ENCODE measurements at places on chromosomes 16 and 17.

GRCh38 chr16:29747947-29748759 lies 2.4 kb upstream of the C16orf54 start:
- DNase-seq = no peak

- DNase-seq = no peak
Measured at GRCh38 chr17:48642843-48643696, 16.9 kb upstream of the HOXB9 start.

- no peak for DNase-seq
Measured at GRCh38 chr17:50149417-50150353, 792 bp downstream of the PPP1R9B start.

GRCh38 chr16:11964761-11965551 lies at the start of gene TNFRSF17:
Gene TNFRSF17 (plus strand): TSS chr16:11965210. CDS start chr16:11965325, 115 bp downstream.
- no peak for DNase-seq

DNA sequence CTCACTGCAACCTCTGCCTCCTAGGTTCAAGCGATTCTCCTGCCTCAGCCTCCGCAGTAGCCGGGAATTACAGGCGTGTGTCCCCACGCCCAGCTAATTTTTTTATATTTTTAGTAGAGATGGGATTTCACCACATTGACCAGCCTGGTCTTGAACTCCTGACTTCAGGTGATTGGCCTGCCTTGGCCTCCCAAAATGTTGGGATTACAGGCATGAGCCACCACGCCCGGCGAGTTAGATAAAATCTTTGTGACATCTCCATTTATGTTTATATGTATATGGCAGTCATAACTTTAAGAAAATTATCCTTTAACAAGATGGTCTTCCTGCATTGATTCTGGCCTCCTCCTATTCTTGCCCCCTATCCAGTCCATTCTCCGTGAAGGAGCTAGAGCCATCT lies 24.0 kb downstream of the CCDC42 start:
- no peak for DNase-seq

GRCh38 chr17:39929646-39930407 lies 2.3 kb downstream of the LRRC3C start:
- DNase-seq = no peak
